Vein endothelial cell (primary cell): ENCODE measurements at places on chromosomes 1 and 21. TPM values are rescaled to one million over a fixed set of nuclear protein-coding genes. Genes with fewer than 3 reads are reported as not detected.

Gene IL12RB2
- not detected in 2 replicates for total RNA-seq

Gene TPM3
- 741 and 1,680 TPM in 2 replicates for total RNA-seq

Gene SFN
- 0.10 TPM in 1 of 2 replicates, not detected in the other for total RNA-seq

Gene FAM167B
- 1.3 and 2.9 TPM in 2 replicates for total RNA-seq

Gene LAMB3
- total RNA-seq: 3.8 and 7.8 TPM in 2 replicates

Gene EXOC8
- total RNA-seq: 19.9 and 23.0 TPM in 2 replicates

Gene CDK18
- total RNA-seq: 0.29 and 0.33 TPM in 2 replicates

Gene SLC35D1
- total RNA-seq: 4.9 and 5.4 TPM in 2 replicates

Gene OVAAL
- total RNA-seq: not detected in 2 replicates

Gene HNRNPCL4
- total RNA-seq: not detected in 2 replicates

Gene CIART
- 1.8 and 2.6 TPM in 2 replicates for total RNA-seq

Gene SERPINC1
- total RNA-seq: 0.38 TPM in 1 of 2 replicates, not detected in the other

Gene LCE2C
- total RNA-seq: not detected in 2 replicates

Gene EIF4G3
- 52.3 and 58.6 TPM in 2 replicates for total RNA-seq

Gene DYRK1A
- 73.1 and 81.7 TPM in 2 replicates for total RNA-seq

Gene PTPRU
- 3.6 and 8.4 TPM in 2 replicates for total RNA-seq

Gene PROK1
- not detected in 2 replicates for total RNA-seq

Gene OR6N1
- not detected in 2 replicates for total RNA-seq

Gene CLEC20A
- total RNA-seq: not detected in 2 replicates

Gene TSHB
- not detected in 2 replicates for total RNA-seq

Gene KNCN
- not detected in 2 replicates for total RNA-seq

Gene HSD3B1
- not detected in 2 replicates for total RNA-seq

Gene MAP3K21
- 0.19 and 0.33 TPM in 2 replicates for total RNA-seq

Gene GRHL3
- not detected in 2 replicates for total RNA-seq

Gene OR2W3
- total RNA-seq: 0.33 TPM in 1 of 2 replicates, not detected in the other

Gene BSND
- total RNA-seq: not detected in 2 replicates

Gene TACSTD2
- 15.9 and 23.8 TPM in 2 replicates for total RNA-seq

Gene GBP3
- 14.0 and 30.2 TPM in 2 replicates for total RNA-seq

Gene S100A10
- total RNA-seq: 120 and 122 TPM in 2 replicates

Gene E2F2
- 1.9 and 2.6 TPM in 2 replicates for total RNA-seq

Gene KMO
- not detected in 2 replicates for total RNA-seq

Gene LCE2D
- not detected in 2 replicates for total RNA-seq

Gene CHD1L
- 32.7 and 34.8 TPM in 2 replicates for total RNA-seq

Gene RABGGTB
- total RNA-seq: 88.8 and 97.1 TPM in 2 replicates

Gene FCAMR
- not detected in 2 replicates for total RNA-seq

Gene HOOK1
- total RNA-seq: under 0.01 and 0.10 TPM in 2 replicates

Gene TRIM58
- 0.19 and 0.33 TPM in 2 replicates for total RNA-seq

Gene RGS7
- total RNA-seq: 0.57 and 2.3 TPM in 2 replicates

Gene NMNAT2
- 0.57 and 2.3 TPM in 2 replicates for total RNA-seq

Gene MRPL20
- 88.0 and 89.5 TPM in 2 replicates for total RNA-seq

Gene PDE9A
- 0.96 and 1.6 TPM in 2 replicates for total RNA-seq

Gene TMEM9
- 32.7 and 46.7 TPM in 2 replicates for total RNA-seq

Gene TUFT1
- total RNA-seq: 3.9 and 5.9 TPM in 2 replicates

Gene RPE65
- not detected in 2 replicates for total RNA-seq

Gene ZBTB8B
- under 0.01 TPM in 2 replicates for total RNA-seq

Gene FAAH
- 0.48 and 1.3 TPM in 2 replicates for total RNA-seq

Gene TCHHL1
- total RNA-seq: not detected in 2 replicates

Gene GSTM2
- 1.7 and 4.9 TPM in 2 replicates for total RNA-seq

Gene MROH9
- total RNA-seq: not detected in 2 replicates

Gene AMY1B
- total RNA-seq: not detected in 2 replicates

Gene PBX1
- total RNA-seq: 10.0 and 12.1 TPM in 2 replicates

Gene KRTAP19-7
- total RNA-seq: not detected in 2 replicates

Gene VHLL
- total RNA-seq: 0.33 TPM in 1 of 2 replicates, not detected in the other

Gene C1orf74
- total RNA-seq: 3.0 and 3.3 TPM in 2 replicates

Gene JAM2
- total RNA-seq: 0.33 and 1.8 TPM in 2 replicates

Gene PTGER3
- not detected in 2 replicates for total RNA-seq
